Aorta (tissue), 5 donors: ENCODE measurements at places on chromosomes 12 and 14. TPM values are rescaled to one million over a fixed set of nuclear protein-coding genes. Genes with fewer than 3 reads are reported as not detected.

Gene DNAH10
- total RNA-seq, result not detected

DNA sequence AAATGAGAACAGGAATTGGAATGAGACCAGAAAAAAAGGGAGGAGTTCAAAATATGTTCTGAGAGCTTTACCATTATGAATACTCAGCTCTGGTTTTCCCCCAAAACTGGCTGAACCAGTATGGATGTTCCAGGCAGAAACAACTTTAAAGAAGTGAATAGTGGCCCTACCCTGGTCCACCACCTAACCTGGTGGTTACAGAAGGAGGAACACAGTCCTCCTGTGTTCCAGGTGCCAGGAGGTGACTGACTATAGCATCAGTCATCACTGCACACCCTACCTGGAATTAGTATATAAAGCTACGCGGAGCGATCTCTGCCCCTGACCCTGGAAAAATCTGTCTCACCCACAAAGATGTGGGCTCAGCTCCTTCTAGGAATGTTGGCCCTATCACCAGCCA lies at the start of gene A2ML1:
TSS of gene A2ML1 (plus strand) at position 324 of the 400 bp plus-strand sequence. CDS start at position 355, 31 bp downstream.
- DNase-seq, result no peak

DNA sequence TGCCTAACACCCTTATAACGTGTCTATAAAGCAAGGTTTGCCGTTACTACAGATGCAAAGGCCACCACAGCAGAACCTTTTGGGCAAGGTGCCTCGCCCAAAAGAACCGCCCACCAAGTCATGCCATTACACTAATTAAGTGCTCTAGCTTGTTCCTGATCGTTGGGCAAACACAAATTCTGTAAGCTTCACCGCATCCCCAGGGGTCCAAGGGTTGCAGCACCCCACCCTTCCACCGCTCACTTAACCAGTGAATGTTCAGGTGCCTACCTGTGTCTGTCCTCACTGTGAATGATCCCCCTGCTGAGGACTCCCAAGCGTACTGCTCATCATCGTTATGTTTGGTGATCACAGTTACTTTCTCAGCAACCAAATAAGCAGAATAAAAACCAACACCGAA lies 1.4 kb downstream of the HSP90AA1 start:
- no peak for DNase-seq

DNA sequence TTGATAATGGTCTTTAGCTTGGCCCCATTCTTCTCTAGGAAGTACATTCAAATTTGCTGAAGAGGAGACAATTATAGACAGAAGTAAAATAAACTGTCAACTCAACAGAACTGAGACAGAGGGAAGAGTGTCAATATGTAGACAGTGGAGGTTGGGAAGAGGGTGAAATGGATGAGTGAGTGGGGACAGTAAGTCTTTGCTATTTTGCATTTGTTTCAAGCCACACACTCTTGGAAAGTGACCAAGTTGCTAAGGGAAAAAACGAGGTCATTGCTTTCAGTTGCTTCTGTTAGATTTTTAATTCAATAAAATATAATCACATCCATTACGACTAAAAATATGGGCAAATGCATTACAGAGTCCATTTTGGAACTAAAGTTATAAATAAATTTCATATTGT lies 47.8 kb downstream of the BTBD7 start:
- no peak for DNase-seq

Gene BIN2
- total RNA-seq, result 11.7 TPM

Gene POTEG
- not detected for total RNA-seq

Gene DEGS2
- total RNA-seq, result 0.81 TPM

Gene PEX5
- 45.6 TPM for total RNA-seq

GRCh38 chr12:49901026-49901425 lies 2.7 kb downstream of the FAIM2 start:
- no peak for DNase-seq

Gene IL26
- total RNA-seq, result not detected

Gene NOVA1
- 38.7 TPM for total RNA-seq

Gene GRIP1
- 0.88 TPM for total RNA-seq

DNA sequence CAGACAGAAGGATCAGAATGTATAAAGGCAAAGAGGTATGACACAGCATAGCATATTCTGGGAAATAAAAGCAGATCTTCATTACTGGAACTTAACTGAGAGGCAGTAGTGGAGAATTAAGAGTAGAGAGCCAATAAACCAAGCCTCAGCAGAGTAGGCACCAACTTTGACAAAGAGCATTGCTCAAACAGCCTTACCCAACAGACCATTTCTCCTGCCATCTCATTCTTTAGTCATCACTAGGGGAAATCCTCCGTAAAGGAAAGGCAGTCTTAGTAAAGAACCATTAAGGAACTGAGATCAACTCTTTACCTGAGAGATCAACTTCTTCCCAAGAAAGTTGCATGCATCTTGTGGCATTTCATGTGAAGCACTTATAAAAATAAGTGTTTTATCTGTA lies 36.6 kb downstream of the SENP1 start:
- DNase-seq, result no peak

GRCh38 chr12:91177381-91177780 lies 5.2 kb downstream of the DCN start:
- no peak for DNase-seq

Gene ARHGAP9
- total RNA-seq, result 38.8 TPM

GRCh38 chr12:52703878-52704277 lies 554 bp upstream of the KRT77 start:
- DNase-seq, result no peak

Gene AMN
- 0.16 TPM for total RNA-seq

DNA sequence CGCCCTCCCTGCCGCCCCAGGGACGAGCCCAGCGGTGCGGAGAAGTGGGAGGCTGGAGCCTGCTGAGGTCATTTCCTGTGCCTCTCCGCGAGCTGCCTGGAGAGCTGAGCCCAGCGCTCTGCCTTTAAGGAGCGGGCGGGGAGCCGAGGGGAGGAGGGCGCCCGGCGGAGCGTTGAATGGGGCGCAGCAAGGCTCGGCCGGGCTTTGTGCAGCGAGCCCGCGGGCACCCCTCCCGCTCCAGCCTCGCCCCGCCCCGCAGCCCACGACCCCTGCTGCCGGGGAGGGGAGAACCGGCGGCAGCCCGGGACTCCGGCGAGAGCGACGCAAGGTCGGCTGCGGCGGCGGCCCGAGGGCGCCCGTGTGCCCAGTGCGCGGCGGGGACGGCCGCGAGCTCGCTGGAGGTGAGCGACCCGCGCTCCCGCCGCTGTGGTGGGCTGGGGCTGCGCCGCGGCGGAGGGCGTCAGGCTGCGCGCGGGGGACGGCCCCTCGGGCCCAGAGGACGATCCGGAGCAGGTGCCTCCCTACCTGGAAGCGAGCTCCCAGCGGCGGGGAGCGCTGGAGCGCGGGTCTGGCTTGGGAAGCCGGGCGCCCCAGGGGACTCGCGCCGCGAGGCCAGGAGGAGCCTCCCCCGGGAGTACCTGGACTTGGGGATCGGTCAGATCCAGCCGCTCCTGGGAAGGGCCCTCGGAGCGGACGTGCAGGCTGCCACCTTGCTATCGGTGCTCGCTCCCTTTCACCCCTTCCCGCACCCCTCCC lies at the start of gene PLEKHH1:
TSS of gene PLEKHH1 (plus strand) at position 293 of the 756 bp plus-strand sequence. CDS start 8,578 bp downstream, outside the sequence.
- DNase-seq, result peak; percentile 91
